Renal cortex interstitium (tissue), 15 donors: ENCODE measurements at places on chromosomes 5 and 9.

- DNase-seq: no peak
Measured at GRCh38 chr5:65835191-65835590, 91.2 kb upstream of the ERBIN start.

- DNase-seq: no peak
Measured at GRCh38 chr5:136132087-136132486, 558 bp upstream of the SMAD5 start.

- DNase-seq: no peak
Measured at GRCh38 chr5:66987126-66987525, 209.5 kb downstream of the CD180 start.

- no peak for DNase-seq
Measured at GRCh38 chr5:127389601-127390000, 99.0 kb downstream of the MEGF10 start.

DNA sequence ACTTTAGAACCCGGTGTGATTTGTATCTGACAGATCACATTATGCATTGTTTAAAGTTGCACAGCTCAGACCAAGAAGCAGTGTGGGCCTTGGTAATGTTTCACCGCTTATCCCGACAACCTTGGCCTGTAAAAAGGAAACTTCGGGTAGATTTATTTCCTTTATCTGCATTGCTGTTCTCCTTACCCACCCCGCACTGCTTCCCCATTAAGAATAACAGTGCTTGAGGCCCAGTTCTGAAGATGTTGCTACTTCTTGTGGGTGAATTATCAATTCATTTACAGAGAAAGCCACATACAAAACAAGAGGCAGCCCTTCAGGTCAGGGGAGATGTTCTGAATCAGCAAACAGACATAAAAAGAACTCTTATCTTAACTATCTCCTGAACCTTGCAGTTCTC, 8.4 kb downstream of the SMARCA2 start:
- no peak for DNase-seq

GRCh38 chr5:58703925-58704555, 121.2 kb downstream of the RAB3C start:
- DNase-seq: no peak

DNA sequence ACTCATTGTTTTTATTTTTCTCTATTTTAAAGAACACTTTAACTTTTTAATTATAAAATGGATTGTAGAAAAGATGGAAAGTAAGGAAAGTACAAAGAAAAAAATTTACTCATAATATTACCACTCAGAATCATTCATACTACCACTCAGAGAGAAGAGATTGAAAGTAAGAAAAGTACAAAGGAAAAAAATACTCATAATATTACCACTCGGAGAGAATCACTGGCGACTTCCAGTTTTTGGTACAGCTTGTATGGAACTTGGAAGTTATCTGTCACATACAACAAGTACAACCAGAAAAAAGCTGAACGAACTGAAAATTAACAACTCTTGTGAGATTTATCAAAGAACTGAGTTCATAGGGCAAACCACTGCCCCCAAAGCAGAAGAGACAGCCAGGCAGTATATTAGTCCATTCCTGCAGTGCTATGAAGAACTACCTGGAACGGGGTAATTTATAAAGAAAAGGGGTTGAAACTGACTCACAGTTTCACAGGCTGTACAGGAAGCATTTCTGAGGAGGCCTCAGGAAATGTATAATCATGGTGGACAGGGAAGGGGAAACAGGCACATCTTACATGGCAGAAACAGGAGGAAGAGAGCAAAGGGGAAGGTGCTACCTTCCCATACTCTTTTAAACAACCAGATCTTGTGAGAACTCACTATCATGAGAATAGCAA, 183.9 kb downstream of the SMARCA2 start:
- no peak for DNase-seq

- DNase-seq: no peak
Measured at GRCh38 chr9:134570711-134571325, 70.8 kb upstream of the COL5A1 start.

- DNase-seq: peak; percentile 42
Measured at GRCh38 chr5:65100911-65101631, 332.3 kb downstream of the CWC27 start.

DNA sequence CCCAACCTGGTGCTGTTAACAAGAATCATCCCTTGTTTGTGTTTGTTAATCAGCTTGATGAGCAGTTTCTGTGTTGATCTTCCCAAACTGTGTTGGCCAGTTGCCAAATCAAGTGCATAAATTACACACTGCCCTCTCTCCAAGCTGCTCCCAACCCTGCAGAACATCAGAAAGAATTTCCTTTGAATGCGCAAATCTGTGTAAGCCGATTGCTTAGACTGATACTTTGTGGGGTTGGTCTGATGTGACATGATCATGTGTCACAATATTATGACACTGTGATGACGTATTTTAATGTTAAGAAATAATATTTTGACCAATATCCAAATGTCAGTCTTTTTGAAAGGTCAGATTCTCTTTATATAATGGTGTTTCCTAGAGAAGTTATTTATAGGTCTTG, 766.4 kb upstream of the WWC1 start:
- DNase-seq: no peak

DNA sequence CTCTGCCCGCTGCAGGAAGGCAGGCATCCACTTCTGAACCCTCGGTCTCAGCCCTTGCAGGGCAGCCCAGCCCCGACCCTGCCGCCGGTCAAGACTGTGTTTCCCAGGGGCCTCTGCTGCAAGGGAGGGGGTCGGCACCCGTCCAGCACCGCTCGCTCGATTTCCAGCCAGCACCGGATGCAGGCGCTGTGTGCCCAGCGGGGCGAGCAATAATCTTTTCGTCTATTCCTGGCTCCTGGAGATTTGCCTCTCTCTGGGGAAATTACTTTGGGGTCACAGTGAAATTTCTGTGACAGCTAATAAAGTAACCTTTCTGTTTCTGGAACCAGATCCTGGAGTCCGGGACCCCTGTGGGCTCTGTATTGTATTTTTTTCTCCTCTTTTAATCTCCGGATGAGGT, 155.3 kb downstream of the COL23A1 start:
- DNase-seq: no peak

GRCh38 chr9:124256517-124257069, 1.2 kb upstream of the NEK6 start:
- DNase-seq: no peak

GRCh38 chr9:110126986-110127864, 80.7 kb downstream of the C9orf152 start:
- DNase-seq: peak; percentile 80

DNA sequence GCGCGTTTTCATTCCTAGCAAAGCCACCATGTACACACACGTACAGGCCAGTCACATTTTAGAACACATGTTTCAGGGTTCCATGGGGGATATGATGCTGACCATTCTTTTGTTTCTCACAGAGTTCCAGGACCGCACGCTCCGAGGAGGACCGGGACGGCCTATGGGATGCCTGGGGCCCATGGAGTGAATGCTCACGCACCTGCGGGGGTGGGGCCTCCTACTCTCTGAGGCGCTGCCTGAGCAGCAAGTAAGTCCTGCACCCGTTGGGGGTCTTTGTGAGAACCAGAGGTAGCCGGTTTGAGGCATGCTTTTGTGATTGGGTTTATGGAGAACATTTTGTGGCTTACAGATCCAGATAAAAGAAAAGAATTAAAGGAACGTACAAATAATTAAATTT, 30.8 kb downstream of the ADAMTSL1 start:
- no peak for DNase-seq

GRCh38 chr5:156991714-156992113, 28.7 kb upstream of the TIMD4 start:
- DNase-seq: no peak

- DNase-seq: no peak
Measured at GRCh38 chr5:54001976-54002775, 308.2 kb downstream of the ARL15 start.

DNA sequence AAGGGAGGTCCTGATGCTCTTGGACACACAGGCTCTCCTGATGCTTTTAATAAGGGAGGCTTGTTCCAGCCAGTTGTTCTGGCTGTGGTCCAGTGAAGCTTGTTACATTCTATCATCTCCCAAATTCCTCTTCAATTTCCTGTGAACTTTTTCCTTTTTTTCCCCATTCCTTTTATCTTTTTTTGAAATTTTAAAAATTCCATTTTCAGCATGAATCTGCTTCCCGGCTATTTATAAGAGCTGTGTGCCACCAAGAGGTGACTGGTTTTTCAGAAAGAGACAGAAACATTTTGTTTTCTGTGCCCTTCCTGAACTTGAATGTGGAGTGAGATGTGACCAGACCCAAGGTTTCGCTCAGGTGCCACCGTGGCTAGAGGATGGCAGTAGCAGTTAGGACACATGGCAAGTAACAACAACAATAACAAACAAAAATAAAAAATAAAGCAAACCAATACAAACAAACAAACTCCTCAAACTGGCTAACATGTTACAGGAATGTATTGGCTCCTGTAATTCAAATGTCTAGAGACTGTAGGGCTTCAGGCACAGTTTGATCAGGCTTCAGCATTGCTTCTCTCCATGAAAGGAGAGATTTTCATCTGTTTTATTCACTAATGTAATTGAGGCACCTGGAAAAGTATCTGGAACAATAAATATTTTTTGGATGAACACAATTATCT, 121.1 kb downstream of the BOD1 start:
- peak; percentile 40 for DNase-seq

- no peak for DNase-seq
Measured at GRCh38 chr5:79845448-79846197, 145.4 kb downstream of the MTX3 start.

- no peak for DNase-seq
Measured at GRCh38 chr9:124271660-124272059, 13.9 kb downstream of the NEK6 start.

DNA sequence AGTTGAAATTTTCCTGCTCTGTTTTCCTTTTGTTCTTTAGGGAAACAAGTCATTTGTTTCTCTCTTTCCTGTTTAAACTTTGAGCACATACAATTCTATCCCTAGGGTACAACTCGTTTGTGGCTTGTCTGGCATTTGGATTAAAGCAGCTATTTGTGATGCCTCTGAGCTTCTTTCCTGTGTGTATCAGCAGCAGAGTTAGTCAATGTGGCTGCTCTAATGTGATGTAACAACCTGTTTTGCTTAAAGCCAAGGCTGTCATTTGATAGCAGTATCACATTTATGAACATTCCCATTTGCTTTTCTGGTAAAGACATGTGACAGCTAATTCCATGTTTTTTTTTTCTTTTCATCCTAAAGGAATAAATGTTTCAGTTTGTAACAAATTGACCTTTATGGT, 314.3 kb upstream of the CHD1 start:
- no peak for DNase-seq

GRCh38 chr5:151089726-151090125, 8.9 kb upstream of the TNIP1 start:
- no peak for DNase-seq

GRCh38 chr9:21316032-21316842, 11.1 kb upstream of the IFNA5 start:
- DNase-seq: no peak

- no peak for DNase-seq
Measured at GRCh38 chr5:159951834-159952233, 35.6 kb downstream of the ADRA1B start.

DNA sequence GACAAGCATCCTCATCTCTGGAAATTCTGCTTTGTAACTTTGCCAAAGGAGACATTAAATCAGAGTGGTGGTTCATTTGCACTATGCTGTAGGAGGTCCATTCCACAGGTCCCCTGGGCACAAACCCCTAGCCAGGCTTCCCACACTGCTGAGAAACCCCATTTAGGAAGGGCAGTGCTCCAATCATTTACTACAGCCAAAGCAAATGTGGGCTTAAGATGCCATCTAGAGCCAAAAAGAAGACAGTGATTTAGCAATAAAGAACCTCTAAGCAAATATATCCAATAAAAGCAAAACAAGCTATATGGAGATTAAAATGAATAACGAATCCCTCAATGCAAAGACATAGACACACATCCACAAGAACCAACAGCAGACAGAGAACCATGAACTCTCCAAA, 129.0 kb upstream of the ALDH1B1 start:
- no peak for DNase-seq

GRCh38 chr5:9621379-9621903, 8.7 kb downstream of the TAS2R1 start:
- DNase-seq: no peak

GRCh38 chr9:38057416-38058195, 11.4 kb downstream of the SHB start:
- DNase-seq: no peak

GRCh38 chr5:107805166-107805565, 134.4 kb upstream of the EFNA5 start:
- DNase-seq: no peak

DNA sequence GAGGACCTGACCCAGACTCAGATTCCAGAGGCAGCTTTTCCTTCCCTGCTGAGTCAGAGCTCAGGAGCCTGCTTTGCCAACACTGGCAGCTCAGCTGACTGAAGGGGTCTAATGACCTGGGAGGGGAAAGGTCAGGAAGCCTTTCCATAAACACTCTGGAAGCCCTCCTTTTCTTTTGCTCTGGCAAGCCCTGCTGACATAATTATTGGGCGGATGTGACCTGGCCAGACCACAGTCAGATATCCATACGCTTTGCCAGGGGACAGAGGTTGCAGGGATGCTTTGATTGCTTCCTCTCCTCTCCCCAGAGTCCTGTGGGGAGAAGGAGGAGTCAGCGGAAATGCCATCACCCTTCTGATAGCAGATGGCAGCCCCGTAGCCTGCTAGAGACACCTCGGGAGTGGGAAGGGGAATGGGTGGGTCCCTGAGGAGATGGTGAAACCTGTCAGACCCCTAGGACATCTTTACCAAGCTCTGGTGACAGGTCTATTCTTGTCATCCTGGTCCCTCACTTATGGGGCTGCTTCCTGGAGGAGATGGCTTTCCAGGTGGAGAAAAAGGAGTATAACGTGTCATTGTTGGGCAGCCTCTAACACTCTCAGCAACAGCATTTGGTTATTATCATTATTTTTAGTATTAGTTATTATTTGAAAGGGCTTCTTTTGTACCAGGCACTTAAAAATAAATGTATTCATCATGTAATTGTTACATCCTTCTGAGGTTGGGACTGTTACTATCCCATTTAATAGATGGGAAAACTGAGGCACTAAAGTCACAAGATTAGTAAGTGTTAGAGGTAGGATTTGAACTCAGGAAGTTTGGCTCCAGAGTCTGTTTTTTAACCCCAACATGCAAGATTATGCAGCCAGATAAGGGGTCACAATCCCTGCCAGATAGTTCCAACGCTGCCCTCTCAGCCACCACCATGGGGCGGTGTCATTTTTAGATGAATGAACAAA, 11.6 kb downstream of the COL27A1 start:
- DNase-seq: no peak
